Testis (tissue), 5 donors: ENCODE measurements at places on chromosomes 5 and 9.

GRCh38 chr9:109652112-109652511, 127.9 kb upstream of the PALM2AKAP2 start:
- no peak for DNase-seq

DNA sequence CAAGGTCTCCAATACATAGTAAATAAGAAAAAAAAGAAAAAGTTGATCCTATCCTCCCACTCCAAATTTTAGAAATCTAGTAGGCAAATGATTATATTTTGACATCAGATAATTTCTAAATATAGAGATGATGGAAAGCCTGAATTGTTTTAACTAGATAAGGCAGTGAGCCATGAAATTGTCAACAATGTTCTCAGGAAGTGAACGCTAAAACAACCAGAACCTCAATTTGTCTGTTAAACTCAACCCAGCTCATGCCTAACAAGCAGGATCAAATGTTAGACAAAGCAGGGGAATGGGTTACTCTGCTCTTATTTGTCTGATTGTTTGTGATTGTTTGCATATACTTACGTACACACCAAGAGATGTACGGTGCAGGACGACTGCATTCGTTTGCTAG, 49.2 kb downstream of the ESM1 start:
- no peak for DNase-seq

DNA sequence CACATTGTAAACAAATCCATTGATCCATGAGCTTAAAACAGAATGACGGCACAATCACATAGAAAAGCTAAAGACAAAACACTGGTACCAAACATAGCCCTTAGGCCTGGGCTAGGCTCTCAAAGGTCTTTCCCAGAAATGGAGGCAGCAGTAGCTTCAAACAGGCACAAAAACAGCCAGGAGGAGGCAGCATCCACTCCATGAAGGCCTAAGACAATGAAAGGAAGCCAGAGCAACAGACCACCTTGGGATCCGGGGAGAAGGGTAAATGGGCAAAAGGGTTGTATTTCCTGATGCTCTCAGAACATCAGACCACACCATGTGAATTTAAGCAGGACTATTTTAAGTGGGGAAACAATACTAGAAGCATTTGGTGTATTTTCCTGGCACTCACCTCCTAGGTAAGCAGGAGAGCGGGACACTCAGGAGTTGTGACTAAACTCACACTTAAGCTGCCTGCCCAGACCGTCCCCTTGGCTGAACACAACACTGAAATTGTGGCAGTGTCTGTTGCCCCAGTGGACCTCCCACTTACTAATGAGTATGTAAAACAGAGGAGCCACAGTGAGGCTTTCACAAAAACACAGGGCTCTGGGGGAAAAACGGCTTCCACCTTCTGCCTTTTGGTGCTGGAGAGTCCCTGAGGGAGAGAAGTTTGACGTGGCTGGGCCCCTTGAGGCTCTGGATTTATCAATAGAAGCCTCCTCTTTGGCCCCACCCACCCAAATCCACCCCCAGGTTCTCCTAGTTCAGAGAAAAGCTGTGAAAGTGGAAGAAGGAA, 11.9 kb downstream of the GNPDA1 start:
- peak; percentile 51 for DNase-seq

- DNase-seq: no peak
Measured at GRCh38 chr9:134313470-134313869, 12.8 kb upstream of the RXRA start.

DNA sequence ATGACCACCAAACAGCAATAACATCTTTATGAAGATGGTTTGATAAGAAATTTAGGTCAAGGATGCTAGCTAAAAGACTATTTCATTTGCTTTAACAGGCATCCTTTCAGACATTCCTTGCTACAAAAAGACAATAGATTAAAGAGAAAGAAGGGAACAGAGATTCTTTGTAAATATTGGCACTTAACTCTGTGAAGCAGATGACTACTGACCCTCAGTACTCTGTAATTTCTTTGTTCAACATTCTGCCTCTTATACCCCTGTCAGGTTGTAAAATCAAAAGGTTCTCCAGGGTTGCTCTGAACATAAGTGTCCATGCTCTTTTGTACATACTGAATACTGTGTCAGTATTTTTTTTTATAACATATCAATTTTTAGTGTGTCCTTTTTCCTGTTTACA, 610.6 kb upstream of the GRAMD2B start:
- no peak for DNase-seq

DNA sequence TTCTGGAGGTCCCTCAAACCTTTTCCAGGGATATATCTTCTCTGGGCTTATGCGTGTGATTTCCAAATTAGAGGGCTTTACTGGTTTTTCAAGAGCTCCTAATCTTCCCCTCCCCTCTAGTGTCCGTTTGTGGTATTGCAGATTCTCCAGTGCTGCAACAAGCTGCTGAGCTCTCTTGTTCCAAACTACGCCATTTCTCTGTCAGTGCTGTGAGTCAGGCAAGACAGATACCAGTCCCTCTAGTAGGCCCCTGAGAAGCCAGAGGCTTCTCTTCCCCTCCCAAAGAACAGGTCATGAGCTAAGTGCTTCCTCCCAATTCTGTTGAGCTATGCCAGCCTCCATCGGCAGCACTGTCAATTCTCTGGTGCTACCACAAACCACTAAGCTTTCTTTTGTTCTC, 149.5 kb downstream of the FANCC start:
- DNase-seq: peak; percentile 53

DNA sequence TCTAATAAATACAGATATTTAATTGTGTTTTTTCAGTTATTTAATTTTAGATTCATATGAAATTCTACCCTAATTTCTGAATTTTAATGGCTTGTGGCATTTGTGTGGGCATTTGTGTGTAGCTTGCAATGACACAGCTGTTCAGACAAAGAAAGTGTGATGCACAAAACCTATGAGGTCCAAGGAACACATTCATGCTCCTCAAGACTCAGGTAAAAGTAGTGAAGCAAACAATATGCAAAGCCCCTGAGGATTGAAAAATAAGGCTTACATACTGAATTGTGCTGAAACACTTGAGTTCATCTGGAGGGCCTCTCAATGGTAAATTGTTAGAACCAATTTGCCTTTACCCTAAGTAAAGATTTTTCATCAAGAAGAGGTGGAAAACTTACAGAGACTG, 28.1 kb downstream of the IL7R start:
- DNase-seq: no peak

GRCh38 chr5:113236536-113237288, 198.1 kb downstream of the TSSK1B start:
- DNase-seq: no peak
